Hematopoietic multipotent progenitor cell treated with erythropoietin and hydrocortisone succinate and interleukin-3 and kit ligand, for 15 days (in vitro differentiated cells): ENCODE measurements at places on chromosomes 6 and 20.

DNA sequence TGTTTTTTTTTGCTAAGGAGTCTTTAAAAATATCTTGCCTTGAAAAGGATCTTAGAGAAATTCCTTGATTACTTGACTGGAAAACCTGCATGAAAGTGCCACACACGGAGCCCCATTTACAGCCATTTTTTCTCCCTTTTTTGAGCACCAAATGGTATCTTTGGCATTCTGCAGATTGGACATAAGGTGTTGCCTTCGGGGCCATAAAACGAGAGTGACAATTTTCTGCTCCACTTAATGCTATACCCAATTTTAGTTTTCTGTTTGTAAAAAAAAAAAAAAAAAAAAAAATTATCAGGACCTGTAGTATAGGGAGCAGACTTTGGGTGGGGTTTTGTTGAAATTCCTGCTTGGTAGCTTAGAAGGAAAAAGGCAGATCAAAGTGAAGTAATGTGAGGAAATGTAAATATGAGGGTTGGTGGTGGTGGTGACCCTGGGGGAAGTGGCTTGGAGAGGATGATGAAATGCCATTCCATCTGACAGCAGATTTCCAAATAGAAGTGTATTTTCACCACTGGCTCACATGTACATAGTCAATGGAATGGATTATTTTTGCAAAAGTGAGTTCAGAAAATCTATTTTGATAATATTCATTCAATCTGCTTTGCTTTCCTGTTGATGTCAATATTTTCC is 212.1 kb upstream of the SOX4 start:
- no peak for DNase-seq

- DNase-seq, result no peak
These were observed 8.0 kb upstream of the COL21A1 start for GRCh38 chr6:56255349-56255748.

- DNase-seq, result no peak
These were observed 38.1 kb upstream of the ZBTB24 start for GRCh38 chr6:109521080-109521479.

DNA sequence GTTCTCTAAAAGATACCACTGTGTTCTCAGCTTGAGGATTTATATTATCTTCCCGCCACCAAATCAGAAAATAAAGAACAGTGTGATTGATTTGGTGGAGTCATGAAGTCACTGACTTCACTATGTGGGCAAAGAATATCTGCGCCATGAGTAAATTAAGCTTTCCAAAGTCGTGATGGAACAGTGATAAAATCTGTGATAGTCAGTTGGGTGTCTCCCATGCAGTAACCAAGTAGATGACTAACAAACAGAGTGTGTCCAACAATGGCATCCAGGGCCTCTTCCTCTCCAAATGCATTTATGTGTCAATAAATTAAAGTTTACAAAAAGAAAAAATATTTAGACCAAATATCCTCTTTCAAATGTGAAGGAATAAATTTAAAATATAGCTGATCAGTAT is 87.0 kb upstream of the DST start:
- no peak for DNase-seq

DNA sequence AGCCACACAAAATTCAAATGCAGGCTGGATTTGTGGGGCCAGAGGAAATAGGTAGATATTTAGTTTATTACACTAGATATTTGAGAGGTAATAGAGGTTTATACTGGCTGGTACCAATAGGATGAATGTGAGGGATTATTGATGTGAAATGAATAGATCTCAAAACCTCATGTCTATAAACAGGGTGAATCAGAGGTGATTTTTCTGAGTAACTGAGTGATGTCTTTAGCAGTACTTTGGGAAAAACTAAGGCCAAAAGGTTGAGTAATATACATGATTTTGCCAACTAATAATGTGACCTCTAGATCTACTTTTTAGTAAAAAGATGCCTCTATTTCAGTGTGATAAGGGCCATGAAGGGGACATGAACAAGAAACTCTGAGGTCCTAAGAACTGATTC is 86.8 kb downstream of the HAO1 start:
- no peak for DNase-seq

GRCh38 chr6:24228123-24228522 is 102.1 kb downstream of the NRSN1 start:
- DNase-seq, result no peak

DNA sequence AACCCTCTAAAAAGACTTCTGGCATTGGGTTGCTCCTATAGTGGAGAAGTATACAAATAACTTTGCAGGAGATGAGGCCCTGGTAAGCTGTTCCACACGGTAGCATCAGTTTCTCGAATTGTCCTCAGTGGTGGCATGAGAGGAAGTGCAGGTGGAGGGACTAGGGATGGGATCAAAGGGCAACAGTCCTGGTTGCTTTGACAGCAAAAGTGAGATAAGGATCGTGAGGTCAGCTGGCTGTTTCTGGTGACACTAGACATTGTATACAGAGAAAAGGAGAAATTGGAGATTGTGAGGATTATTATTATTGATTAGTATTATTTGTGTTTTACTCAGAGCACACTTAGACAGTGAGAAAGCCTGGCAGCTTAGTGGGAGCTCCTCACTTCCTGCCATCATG is 61.3 kb upstream of the EXOC2 start:
- no peak for DNase-seq

GRCh38 chr6:145673504-145673903 is 61.8 kb downstream of the EPM2A start:
- DNase-seq, result no peak
